ENCODE measurements at places on chromosomes 16 and 17.

GRCh38 chr17:42380935-42381334, 7.3 kb downstream of the STAT3 start:
- no peak for DNase-seq

GRCh38 chr17:61402978-61403800, 3.5 kb downstream of the TBX2 start:
- no peak for DNase-seq

- DNase-seq: no peak
Measured at GRCh38 chr16:10751291-10751697, 7.7 kb downstream of the NUBP1 start.

DNA sequence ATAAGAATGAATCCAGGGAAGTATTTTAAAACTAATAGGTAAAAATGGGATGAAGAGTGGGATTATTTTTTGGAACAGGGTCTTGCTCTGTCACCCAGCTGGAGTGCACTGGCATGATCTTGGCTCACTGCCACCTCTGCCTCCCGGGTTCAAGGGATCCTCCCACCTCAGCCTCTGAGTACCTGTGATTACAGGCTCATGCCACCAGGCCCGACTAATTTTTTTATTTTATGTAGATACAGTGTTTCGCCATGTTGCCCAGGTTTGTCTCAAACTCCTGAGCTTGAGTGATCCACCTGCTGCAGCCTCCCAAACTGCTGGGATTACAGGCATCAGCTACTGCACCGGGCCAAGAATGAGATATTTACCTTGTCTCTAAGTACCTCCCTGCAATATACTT, 22.1 kb downstream of the NSMCE1 start:
- DNase-seq: no peak

GRCh38 chr16:66381585-66382170, 15.2 kb downstream of the CDH5 start:
- DNase-seq: no peak

DNA sequence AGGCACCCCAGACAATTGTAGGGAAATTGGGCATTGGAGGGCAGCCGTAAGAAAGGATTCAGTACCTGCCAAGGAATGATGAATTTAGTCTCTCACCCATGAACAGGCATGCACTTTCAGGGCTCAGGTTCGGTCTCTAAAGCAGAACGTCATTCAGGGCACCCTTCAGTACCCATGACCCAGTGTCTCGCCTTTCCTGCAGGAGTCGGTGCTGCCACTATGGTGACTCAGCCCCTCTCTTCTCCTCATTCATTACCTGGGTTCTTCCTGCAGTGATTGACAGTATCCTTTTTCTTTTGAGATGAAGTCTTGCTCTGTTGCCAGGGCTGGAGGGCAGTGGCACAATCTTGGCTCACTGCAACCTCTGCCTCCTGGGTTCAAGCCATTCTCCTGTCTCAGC, 8.4 kb downstream of the SOST start:
- no peak for DNase-seq

DNA sequence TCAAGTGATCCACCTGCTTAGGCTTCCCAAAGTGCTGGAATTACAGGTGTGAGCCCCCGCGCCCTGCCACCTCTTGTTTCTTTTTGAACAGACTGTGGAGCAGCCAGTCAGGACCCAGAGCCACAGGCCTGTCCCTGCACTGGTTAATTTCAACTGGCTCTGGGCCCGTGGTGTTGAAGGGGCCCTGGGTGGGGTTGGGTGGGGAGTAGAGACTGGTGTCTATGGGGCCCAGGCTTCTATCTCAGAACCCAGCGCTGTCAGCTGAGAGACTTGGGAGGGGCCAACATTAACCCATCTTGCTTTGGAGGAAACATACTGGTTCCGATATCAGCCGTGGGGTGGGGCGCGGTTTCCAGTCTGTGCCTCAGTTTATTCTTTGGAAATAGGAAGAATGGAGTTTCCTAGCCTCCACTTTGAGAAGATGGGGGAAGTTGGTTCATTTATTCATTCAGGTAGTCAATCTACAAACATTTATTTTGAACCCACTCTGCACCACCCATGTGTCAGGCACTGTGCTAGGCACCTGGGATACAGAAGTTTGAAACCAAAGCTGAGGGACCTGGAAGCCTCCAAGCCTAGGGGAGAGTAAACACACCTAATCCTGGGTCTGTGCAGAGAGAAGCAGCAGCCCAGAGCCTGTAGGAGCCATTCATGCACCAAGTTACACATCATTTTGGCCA, 15.5 kb upstream of the SLC4A1 start:
- no peak for DNase-seq

DNA sequence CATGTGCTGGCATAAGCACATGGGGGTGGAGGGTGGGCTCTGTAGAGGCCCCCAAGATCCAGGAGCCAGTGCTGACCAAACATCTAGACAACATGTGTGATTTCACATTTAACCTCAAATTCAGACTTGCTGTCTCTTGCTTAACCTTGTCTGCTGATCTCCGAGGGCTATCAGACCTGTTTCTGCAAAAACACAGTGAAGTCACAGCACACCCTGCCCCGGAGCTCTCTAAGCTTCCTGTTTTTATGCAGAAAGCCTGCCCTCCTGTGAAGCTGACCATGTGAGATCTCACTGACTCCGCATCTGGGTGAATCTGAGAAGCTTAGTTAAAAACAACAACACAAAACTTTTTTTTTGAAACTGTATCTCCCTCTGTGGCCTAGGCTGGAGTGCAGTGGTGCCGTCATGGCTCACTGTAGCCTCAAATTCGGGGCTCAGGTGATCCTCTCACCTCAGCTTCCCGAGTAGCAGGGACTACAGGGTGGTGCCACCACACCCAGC, 6.6 kb upstream of the DPEP2 start:
- peak; percentile 22 for DNase-seq

GRCh38 chr17:40727447-40728231, 24.1 kb upstream of the KRT24 start:
- DNase-seq: no peak

- DNase-seq: no peak
Measured at GRCh38 chr17:36610474-36610873, 9.1 kb downstream of the MRM1 start.

GRCh38 chr17:80388175-80388574, 26.8 kb upstream of the ENDOV start:
- DNase-seq: no peak

DNA sequence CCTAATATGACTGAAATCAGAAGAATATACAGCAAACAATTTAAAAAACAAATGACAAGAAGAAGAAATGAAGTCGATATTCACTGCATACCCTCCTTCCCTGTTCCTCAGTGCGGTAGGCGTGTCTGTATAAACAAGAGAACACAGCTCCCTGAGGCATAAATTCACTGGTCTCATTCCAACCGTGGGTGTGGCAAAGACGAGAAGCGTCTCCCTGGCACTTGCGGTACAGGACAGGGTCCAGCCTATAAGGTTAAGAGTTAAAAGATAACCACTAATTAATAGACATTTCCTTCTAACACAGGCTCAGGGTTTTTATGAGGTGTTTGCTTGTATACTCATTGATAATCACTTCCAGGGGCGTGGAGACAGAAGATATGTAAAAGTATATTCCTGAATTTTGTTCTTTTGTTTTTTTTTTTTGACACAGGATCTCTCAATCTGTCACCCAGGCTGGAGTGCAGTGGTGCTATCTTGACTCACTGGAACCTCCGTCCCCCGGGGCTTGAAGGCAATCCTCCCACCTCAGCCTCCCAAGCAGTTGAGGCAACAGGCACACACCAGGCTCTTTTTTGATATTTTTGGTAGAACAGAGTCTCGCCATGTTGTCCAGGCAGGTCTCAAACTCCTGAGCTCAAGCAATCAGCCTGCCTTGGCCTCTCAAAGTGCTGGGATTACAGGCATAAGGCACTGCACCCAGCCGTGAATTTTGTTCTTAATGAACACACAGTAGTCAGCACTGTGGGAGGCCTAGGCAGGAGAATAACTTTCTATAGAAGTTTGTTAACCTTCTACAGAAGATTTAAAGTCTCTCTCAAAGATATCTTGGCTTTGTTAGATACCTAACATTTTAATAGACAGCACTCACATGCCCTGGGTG, 59.1 kb upstream of the CLEC18B start:
- no peak for DNase-seq

- no peak for DNase-seq
Measured at GRCh38 chr17:850851-851763, 69.0 kb downstream of the MRM3 start.

DNA sequence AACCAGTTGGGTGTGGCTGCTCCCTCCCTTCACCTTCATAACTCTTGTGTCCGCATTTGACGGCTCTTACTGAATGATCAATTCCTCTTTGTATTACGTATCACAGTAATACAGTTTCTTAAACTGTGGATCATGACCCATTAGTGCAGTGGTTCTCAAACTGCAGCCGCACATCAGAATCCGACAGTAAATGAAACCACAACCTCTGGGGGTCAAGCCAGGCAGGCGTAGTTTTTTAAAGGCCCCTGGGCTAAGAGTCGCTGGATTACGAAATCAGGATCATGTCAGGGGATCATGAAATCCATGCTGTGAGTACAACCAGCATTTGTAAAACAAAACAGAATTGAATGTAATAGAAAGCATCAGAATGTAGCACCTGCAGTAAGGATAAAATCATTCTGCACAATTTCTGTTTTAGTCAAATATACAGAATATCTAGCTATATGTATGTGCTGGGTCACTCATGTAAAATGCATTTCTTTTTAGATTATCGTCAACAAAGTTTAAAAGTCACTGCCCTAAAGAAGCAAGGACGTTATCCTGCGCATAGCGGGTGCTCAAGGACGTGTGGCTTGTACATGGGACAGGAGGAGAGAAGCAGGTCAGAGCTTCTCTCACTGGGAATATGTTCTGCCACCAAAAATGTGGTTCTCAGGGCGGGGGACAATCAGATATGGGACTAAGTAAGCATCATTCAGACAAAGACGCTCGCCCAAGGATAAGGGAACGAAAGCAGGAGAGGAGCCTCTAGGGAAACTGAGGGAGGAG, 113.1 kb downstream of the ZFHX3 start:
- no peak for DNase-seq

DNA sequence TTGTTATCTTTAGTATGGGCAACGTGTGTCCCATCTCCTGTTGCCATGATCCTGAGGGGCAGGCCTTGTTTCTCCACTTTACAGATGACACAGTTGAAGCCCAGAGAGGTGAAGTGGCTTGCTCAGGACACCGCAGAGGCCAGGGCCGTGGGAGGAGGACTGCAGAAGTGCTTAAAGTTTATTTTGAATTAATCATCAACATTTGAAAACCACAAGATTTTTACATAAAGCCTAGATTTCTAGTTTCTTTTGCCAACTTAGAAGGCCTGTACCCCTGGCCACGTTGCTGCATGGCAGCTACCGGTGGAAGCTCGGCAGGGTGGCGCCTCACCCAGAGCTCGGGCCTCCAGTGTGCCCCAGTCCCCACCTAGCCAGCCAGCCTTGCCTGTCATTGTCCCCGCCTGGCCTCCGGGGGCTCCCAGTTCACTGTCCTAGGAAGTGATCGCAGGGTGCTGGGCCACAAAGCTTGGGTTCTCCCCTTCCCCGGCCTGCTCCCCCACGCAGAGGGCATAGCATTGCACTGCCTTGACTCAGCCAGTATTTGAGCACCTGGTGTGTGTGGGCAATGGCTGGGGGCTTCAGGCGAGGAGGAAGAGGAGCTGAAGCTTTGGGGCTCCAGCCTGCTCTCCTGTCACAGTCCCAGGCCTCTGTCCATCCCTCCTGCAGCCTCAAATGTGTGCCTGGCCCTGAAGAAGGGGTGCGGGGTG, 14.8 kb upstream of the ADCY7 start:
- no peak for DNase-seq

DNA sequence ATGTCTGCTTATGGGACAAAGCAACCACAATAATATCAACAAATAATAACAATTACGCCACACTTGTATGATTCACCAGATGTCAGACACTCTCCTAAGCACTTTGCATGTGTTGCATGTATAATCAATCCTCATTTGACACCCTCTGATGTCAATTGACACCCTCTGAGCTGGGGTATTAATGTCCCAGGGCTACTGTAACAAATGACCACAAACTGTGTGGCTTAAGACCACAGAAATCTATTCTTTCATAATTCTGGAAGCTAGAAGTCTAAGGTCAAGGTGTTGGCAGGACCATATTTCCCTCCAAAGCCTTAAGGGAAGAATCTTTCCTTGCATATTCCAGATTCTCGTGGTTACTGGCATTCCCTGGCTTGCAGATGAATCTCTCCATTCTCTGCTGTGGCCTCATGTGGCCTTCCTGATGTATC, 112.7 kb downstream of the NPIPB5 start:
- no peak for DNase-seq
